ENCODE measurements at places on chromosomes 2 and 18. TPM values are rescaled to one million over a fixed set of nuclear protein-coding genes. Genes with fewer than 3 reads are reported as not detected.

HJURP gene
- 15.1 TPM for total RNA-seq

IL18R1 gene
- 0.73 TPM for total RNA-seq

TYMS gene
- total RNA-seq = 20.9 TPM

IL1F10 gene
- not detected for total RNA-seq

OSBPL6 gene
- total RNA-seq = 4.1 TPM

PID1 gene
- 18.2 TPM for total RNA-seq

CD28 gene
- not detected for total RNA-seq

HOXD1 gene
- total RNA-seq = not detected

EVX2 gene
- not detected for total RNA-seq

LYPD6B gene
- total RNA-seq = not detected

LYG1 gene
- total RNA-seq = 0.20 TPM

IHH gene
- total RNA-seq = not detected

ALK gene
- not detected for total RNA-seq

HRH4 gene
- total RNA-seq = under 0.01 TPM

GPR45 gene
- not detected for total RNA-seq

SERPINB4 gene
- total RNA-seq = under 0.01 TPM

RBKS gene
- 2.0 TPM for total RNA-seq

METTL4 gene
- total RNA-seq = 7.7 TPM

CMPK2 gene
- 1.4 TPM for total RNA-seq

GPC1 gene
- 88.9 TPM for total RNA-seq

RNF152 gene
- total RNA-seq = 1.2 TPM

B4GALT6 gene
- 3.7 TPM for total RNA-seq

NPPC gene
- not detected for total RNA-seq

FKBP7 gene
- total RNA-seq = 20.5 TPM

PARD6G gene
- 0.59 TPM for total RNA-seq

CNRIP1 gene
- total RNA-seq = 40.1 TPM

FMNL2 gene
- total RNA-seq = 83.5 TPM
